ENCODE measurements at places on chromosomes 5 and 9.

DNA sequence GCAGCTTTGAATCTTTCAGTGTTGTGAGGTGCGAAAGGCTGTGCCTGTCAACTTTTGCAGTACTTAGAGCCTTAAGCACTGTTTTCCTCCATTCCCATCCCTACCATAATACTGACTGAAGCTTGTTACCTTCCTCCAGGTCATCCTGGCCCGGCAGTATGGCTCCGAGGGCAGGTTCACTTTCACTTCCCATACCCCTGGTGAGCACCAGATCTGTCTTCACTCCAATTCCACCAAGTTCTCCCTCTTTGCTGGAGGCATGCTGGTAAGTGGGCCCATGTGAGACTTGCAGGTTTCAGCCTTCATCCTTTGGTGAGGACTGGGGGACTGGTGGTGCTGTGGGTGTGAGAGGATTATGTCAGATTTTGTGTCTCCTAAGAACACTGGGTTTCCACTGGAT, 1.5 kb downstream of the TMED9 start:
- DNase-seq, result no peak

DNA sequence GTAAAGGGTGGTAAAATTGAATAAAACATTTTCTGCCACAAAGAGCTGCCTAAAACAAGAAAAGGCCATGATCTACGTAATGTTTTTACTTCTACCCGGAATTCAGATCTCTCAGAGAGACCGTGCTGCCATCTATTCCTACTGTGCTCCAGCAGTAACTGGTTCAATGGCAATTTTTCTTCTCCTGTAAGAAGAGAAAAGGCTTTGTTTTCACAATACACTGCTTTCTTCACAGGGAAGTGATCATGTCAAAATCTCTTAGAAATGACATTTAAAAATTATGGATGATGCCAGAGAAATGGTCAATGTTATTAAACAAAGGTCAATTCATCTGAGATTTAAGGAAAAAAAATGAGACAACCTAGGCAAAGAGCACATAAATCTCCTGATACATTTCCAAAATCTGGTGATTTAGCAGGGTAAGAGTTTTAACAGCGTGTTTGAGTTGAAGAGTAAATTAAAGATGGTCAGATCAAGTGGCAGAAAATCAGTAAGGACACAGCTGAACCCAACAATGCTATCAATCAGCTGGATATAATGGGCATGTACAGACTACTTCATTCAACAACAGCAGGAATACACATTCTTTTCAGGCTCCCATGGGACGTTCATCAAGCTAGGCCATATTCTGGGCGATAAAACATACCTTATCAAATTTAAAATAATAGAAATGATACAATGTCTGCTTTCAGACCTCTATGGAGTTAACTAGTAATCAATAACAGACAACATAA, 523.1 kb downstream of the CHSY3 start:
- no peak for DNase-seq

- DNase-seq, result no peak
These were observed 9.9 kb upstream of the CXXC5 start for GRCh38 chr5:139638090-139638735.

- DNase-seq, result no peak
These were observed 124.1 kb upstream of the NR5A1 start for GRCh38 chr9:124631326-124631725.

- no peak for DNase-seq
These were observed 219.6 kb downstream of the ADAMTS6 start for GRCh38 chr5:65262096-65262495.

DNA sequence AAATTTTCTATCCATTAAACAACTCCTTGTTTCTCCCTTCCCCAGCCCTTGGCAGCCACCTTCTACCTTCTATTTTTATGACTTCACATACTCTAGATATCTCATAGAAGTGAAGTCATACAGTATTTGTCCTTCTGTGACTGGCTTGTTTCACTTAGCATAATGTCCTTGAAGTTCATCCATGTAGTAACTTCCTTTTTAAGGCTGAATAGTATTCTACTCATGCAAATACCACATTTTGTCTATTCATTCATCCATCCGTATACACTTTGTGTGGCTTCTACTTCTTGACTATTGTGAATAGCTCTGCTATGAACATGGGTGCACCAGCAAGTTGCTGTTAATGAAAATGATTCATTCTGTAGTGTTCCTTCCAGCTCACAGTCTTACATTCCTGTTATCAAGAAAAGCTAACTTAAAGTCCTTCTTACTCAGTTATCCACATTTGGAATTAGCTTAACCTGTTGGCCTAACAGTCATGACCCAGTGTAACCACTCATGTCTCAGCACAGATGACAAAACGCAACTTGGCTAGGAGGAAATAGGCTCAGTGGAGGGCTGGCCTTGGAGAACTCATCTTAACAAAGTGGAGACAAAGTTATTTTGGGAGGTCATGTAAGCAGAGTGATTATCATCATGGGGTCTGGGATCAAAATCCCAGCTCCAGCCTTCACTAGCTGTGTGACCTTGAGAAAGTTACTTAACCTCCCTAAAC, 129.7 kb upstream of the MAP3K1 start:
- no peak for DNase-seq

GRCh38 chr9:119091074-119091473, 278.2 kb downstream of the BRINP1 start:
- DNase-seq, result no peak

DNA sequence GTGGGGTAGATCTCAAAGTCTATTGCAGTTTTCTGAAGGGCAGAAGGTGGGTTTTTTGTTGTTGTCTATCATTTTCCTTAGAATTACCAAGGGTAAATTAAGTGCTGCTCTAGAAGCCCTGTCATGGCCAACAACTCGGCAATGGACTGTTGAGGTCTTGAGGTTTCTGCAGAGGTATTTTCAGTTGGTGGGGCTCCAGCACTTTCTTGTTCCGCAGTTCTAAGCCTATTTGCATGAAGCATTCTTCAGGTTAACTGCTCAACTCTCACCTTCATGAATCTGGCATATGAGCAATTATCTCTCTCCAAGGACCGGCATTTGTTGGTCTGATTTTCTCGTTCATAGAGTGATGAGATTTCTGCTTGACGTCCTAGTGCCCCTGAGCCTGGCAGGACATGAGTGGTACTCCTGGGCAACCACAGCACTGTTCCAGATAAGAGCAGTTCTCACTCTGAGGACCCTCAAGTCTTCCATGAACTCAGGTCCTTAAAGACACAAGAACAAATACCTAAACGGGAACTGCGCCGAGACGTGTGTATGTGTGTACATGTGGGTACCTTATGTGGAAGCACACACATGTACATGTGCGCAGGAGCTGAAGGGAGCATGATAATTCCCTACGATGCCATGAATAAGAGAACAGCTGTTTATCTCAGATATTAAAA, 544.5 kb downstream of the CSNK1G3 start:
- no peak for DNase-seq

DNA sequence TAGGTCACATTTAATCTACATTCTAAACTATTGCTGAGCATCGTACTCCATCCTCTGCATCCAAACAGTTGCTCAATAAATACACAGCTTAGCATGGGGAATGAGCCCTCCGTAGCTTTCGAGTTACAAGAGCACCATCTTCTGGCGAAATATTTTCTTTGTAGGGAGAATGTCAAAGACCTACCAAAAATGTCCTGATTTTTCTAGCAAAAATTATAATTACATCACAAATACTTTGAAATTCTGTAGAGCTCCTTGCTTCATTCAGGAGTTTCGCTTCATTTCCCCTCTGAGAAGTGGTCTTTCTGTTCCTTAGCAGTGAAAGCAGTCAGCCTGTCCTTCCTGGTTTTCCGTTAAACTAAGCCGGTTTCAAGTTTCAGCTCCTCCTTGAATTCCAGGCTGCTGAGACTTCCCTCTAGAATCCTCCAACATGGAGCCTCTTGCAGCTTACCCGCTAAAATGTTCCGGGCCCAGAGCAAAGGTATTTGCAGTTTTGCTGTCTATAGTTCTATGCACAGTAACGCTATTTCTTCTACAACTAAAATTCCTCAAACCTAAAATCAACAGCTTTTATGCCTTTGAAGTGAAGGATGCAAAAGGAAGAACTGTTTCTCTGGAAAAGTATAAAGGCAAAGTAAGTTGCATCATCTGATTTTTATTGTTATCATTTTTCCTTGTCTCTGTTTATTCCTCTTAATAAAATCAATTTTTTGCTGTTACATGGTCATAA, at the start of gene GPX8:
GPX8 (plus strand) TSS at position 409 of the 730 bp plus-strand sequence; CDS start at position 431, 22 bp downstream.
- no peak for DNase-seq

- no peak for DNase-seq
These were observed 32.0 kb upstream of the GRPEL2 start for GRCh38 chr5:149313151-149313841.

DNA sequence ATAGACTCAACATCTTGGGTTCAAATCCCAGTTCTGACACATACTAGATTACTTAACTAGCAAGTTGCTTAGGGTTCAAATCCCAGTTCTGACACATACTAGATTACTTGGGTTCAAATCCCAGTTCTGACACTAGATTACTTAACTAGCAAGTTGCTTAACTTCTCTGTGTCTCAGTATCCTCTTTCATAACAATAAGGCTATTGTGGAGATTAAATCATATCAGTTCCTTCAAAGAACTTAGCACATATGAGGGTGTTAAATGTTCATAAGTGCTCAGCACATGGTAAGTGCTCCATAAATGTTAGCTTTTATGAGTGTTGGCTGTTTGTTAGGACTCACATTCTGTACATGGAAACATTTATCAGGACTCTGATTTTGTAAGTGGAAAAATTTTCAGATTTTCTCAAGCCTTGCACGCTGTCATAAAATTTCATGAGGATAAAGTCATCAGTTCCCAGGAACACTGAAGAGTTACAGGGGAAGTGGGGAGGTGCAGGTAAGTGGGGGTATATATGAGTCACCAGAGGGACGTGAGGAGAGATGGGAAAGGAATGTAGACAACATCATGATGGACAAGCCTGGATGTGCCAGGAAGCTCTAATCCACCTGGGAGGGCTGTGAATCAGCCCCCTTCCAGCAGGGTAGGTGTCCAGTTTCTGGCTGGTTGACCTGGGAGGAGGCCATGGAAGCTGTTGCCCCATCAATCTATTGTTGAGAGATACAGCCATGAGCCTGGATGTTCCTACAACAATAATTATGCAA, 532.2 kb upstream of the WWC1 start:
- no peak for DNase-seq
